CD4-positive, alpha-beta T cell treated with Interleukin-1 beta for 1 hour (primary cell): ENCODE measurements at places on chromosomes 11 and 22.

- DNase-seq: peak; percentile 64
These were observed 14.9 kb downstream of the TMEM258 start for GRCh38 chr11:61777234-61778090.

DNA sequence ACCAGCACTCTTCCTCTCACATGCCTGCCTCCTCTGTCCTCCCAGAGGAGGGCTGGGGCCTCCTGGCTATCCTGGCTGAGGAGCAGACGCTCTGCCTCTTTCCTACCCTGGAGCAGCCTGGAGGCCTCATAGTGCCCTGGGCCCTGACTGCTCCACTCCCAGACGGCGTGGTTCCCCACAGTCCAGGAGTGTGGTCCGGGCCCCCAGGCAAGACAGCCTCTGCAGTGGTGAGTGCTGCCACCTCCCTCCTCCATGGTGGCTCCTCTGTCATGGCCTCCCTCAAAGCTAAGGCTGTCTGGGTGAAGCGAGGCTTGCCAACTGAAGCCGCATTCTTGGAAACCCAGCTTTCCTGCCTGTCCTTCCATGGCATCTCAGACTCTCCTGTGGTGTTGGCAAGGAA, 19.8 kb downstream of the GAB4 start:
- DNase-seq: no peak

DNA sequence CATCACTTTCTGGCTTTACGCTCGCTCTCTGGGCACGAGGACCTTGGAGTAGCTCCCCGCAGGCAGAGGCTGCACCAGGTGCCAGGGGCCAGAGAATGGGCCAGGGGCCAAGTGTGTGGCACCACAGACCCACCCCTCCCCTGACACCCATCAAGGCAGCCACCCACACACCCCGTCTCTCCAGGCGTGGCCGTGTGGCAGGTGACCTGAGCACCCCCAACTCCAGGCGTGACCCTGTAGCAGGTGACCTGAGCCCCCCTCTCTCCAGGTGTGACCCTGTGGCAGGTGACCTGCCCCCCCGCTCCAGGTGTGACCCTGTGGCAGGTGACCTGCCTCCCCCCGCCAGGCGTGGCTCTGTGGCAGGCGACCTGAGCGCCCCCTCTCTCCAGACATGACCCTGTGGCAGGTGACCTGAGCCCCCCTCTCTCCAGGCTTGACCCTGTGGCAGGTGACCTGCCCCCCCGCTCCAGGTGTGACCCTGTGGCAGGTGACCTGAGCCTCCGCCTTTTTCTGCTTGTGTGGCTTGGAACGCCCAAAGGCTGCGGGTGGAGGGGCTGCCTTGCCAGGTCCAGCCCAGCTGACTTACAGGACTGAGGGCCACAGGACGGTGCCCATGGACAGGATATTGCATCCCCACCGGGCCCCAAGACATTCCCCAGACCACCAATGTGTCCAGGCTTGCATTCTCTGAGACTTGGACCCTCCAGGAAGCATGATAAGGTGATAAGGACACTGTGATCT, 667.2 kb downstream of the BRD1 start:
- no peak for DNase-seq

DNA sequence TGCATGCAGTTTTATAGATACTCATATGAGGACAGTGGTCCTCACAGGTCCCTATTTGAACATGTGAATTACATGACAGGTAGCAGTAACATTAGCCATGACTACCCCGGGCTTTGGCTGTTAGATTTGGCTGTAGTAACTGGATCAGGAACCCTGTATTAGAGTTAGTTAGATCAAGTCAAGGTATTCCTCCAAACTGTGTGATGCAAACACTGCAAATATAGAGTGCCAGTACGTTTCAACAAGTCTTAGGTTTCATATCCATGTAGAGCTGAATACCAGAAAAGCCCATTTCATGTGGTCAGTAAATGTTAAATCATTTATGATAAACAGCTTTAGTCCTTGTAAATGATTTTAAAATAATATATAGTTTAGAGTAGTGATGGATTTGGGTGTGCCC, 29.5 kb upstream of the PITPNB start:
- DNase-seq: no peak

- DNase-seq: no peak
These were observed 6.5 kb downstream of the PANX2 start for GRCh38 chr22:50176850-50177536.
